ENCODE measurements at places on chromosomes 5 and 9. TPM values are rescaled to one million over a fixed set of nuclear protein-coding genes. Genes with fewer than 3 reads are reported as not detected.

GRCh38 chr9:118609355-118610044 lies 759.7 kb downstream of the BRINP1 start:
- DNase-seq, result no peak

GRCh38 chr9:134466869-134467616 lies 140.8 kb downstream of the RXRA start:
- DNase-seq, result no peak

- DNase-seq, result peak; percentile 60
Observed at GRCh38 chr5:172550096-172550765, 90.8 kb upstream of the NEURL1B start.

GRCh38 chr9:101140764-101141163 lies 112.2 kb downstream of the PLPPR1 start:
- no peak for DNase-seq

DNA sequence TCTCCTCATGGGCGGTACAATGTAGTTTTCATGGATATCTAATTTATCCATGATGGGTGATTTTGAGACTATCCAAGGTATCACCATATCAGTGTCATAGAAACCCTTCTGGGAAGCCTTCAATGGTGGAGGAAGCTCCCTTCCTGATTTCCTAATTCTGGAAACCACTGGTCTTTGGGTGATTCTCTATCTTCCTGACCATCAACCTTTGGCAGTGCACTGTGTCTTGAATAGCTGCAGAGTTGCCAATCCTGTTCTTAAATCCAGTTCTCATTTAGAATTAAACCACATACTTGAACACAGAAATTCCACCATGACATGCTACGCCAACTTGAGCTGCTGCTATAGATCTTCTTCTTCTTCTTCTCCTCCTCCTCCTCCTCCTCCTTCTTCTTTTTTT lies 161.7 kb upstream of the KLF9 start:
- DNase-seq, result no peak

DNA sequence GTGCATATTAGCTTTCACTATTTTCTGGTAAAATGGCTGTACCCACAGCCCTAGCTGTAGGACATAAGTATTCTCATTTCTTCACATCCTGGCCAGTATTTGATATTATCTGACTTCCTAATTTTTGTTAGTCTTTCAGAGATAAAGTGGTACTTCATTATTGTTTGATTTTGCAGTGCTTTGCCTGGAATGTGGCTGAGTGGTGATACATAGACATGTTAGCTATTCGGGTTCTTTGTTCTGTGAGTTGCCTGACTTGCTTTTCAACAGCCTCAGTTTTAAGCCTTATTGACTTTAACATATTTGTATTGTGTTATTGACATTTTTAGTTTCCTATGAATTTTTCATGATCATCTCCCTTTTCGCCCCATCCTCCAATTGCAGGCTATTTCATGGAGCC lies 161.1 kb downstream of the GABBR2 start:
- DNase-seq, result no peak

Gene SHISAL2B
- total RNA-seq, result not detected

Gene PRRT1B
- not detected for total RNA-seq

DNA sequence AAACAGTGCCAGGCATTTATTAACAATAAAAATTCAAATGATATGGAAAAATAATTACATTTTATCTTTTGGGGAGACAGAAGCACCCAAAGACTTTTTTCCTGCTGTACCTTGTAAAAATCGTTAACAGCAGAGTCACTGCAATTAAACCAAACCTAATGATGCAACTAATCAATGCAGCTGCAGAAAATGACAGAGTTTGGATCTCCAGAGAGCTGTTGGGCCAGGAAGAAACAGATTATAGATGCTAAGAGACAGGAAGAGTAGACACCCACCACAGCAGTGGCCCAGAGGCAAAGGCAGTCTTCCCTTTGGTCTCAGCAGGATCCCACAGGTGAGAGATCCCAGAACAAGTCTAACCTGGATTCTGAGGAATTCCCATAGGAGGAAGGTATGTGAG lies 53.0 kb downstream of the SPOCK1 start:
- no peak for DNase-seq

DNA sequence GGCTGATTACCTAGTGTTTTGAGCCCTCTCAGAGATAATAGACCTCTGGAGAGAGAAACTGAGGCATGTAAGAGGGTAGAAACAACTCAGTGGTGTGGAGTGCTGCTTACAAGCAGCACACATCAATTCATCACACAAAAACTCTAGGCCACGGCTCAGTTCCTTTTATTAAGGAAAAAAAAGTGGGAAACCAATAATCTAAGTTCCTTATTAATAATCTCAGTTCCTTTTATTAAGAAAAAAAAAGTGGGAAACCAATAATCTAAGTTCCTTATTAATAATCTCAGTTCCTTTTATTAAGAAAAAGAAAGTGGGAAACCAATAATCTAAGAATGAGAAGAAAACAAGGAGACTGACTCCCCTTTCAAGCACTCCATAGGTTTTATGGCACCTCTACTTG lies 28.0 kb downstream of the TXNDC8 start:
- DNase-seq, result no peak

Gene PAEP
- not detected for total RNA-seq
